ENCODE measurements at places on chromosomes 4 and X.

- no peak for DNase-seq
Measured at GRCh38 chr4:67161311-67161710, 384.0 kb downstream of the CENPC start.

DNA sequence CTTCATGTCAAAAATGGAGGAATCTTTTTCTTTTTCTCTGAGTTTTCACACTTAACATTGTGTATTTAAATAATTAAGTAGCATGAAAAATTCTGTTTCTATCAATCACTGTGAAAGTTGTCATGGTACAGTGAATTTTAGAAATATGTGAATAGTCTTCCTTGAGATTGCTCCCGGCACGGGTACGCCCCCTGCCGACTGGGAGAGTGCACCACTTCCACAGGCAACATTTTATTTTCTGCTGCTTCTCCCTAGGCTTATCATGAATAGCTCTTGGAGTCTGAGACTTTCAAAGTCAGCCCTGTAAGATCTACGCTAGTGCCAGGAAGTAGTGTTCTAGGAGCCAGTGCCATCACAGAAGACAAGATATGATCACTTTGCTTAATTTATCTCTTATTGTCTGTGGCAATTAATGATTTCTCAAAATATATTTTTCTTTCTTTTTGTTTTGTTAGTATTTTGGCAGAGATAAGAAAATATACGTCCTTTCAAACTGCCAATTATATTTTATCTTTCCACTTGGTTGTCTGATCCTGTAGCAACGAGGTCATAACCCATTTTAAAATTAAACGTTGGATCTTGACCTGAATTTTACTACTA, 763.8 kb upstream of the AADAT start:
- DNase-seq = peak; percentile 19

DNA sequence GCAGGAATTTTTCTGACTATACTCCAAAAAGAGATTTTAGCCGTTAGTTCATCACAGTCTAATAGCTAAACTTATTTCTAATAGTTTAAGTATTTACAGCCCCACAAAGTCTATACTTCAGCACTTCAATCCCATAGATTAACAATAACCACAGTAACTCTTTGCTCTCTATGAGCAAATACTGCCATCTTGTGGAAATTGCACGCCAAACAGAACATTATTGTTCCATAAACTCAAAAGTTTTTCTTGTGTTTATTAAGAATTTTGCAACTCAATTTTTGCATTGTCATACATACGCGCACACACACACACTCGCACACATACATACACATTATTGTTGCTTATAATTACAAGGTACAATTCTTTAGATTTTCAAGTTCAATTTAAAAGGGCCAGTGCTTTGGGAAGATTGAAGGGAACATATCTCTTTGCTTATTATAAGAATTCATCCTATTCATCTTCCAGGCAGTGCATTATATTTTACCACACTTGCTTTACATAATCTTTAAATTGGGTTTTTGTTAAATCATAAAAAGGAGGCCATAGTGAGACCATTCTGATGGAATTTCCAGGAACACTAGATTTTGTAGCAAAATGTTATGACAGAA, 63.8 kb upstream of the ATOH1 start:
- no peak for DNase-seq

GRCh38 chr4:7610022-7610670, 175.4 kb upstream of the PSAPL1 start:
- no peak for DNase-seq

DNA sequence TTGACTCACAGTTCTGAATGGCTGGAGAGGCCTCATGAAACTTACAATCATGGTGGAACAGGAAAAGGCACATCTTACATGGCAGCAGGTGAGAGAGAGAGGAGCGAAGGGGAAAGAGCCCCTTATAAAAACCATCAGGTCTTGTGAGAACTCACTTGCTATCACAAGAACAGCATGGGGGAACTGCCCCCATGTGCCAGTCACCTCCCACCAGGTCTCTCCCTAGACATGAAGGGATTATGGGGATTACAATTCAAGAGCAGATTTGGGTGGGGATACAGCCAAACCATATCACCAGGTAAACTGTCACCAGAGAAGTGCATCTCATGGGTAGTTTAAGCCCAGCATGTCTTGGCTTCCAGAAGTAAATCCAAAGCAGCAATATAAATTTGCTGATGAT, 7.5 kb upstream of the SMARCA5 start:
- DNase-seq = no peak

DNA sequence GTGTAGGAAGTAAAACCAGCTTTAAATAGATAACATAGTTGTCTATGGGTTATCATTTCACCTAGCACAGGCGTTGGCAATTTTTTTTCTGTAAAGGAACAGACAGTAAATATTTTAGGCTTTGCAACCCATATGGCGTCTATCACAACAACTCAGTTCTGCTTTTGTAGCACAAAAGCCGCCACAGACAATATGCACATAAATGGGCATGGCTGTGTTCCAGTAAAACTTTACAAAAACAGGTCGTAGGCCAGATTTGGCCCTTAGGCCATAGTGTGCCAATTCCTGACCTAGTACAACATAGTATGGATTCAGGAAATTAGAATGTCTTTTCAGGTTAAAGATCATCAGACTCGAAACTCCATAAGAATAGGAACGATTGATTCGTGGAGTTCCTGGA, 265.3 kb upstream of the GK2 start:
- DNase-seq = no peak

GRCh38 chr4:87014284-87014782, 79.5 kb downstream of the AFF1 start:
- DNase-seq = no peak

DNA sequence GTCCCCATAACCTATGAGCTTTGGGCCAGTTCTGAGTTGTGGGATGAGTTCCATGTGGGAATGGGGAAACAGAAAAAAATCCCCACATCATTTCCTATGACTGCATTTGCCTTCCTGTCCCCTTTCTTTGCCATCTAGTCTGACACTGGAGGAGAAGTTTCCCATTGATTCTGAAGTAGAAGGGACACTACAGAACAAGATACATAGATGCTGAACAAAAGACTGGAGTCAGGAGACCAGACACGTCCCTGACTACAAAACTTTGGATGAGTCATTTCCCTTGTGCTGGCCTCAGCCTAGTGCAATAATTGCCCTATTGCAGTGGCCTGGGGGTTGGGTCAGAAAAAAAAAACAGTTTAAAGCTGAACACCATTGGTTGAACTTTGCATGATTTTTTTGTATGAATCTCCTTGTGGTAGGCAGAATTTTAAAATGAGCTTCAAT, 22.1 kb downstream of the BEX3 start:
- DNase-seq = no peak

DNA sequence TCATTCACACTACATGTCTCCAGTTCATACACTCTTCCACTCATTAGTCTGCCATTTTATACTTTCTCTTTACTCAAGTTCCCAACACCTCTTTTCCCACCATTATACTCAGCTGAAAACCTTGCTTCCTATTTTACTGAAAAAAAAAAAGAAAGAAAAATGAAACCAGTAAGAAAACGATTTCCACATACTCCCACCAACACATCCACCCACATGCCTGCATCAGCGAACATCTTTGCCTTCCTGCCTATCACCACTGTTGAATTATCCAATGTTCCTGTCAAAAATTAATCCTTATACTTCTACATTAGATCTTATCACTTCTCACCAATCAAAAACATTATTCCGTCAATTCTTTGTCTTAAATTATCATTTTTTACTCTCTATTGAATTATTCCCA, 188.1 kb upstream of the FAM241A start:
- DNase-seq = no peak

- DNase-seq = no peak
Measured at GRCh38 chr4:85005865-85006377, 39.4 kb upstream of the WDFY3 start.

GRCh38 chrX:19698122-19698521, 182.8 kb upstream of the MAP3K15 start:
- DNase-seq = no peak

DNA sequence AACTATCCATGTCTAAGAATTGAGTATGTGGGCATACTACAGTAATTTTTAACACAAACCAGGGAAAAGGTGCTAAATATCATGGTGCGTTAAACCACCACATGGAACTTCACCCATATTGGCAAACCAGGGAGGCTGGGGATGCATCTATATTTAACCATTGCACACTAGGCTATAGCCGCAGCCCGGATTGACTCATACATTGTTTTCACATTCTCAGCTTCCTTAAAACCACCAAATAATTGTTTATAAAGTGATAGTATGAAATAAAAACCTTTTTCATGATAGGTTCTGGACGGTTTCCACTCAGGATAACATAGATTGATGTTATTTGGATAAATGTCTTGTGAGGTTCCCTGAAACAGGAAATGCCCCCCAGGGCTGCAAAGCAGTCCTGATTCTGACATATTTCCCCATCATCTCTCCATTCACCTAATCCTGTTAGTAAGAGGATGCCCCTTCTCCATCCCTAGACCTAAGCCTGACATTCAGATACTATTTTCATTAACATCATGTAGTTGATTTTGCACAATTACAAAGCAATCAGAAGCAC, 7.9 kb downstream of the COL25A1 start:
- DNase-seq = no peak

DNA sequence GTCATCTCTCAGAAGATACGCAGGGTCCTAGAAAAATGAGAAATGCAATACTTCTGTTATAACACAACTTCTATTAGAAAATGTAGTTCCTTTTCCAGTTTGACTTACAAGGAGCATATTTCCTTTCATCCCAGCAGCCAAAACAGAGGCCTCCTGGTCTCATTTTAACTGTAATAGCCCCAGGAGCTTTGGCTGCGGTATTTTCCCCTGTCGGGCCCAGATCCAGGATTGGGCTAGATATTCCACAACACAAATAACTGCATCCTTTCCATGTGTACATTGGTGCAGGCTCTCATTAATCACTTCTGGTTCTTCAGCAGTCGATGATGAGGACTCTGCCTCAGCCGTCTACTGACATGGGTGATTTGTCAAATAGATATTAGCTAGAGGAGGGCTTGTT, 166.1 kb downstream of the TENM3 start:
- DNase-seq = no peak

- no peak for DNase-seq
Measured at GRCh38 chr4:8236920-8237195, 32.7 kb upstream of the HTRA3 start.

- DNase-seq = no peak
Measured at GRCh38 chr4:138235419-138235952, 6.7 kb downstream of the SLC7A11 start.

DNA sequence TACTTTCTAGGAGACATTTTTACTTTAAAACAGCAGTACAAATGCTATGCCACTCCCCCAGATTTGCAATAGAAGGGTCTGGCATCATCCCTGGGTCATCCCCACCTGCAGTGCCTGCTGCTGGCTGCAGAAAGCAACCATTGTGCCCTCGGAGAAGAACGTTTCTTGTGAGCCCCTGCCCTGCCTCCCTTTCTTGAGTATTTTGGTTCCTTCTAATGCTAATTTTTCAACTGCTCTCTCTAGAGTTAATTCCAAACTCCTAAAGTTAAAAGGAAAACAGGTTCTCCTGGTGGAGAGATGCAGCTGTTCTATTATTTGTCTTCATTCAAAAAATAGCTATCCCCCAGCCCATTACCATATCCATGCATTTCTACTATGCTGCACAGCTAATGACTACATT, 107.1 kb downstream of the IDS start:
- no peak for DNase-seq

DNA sequence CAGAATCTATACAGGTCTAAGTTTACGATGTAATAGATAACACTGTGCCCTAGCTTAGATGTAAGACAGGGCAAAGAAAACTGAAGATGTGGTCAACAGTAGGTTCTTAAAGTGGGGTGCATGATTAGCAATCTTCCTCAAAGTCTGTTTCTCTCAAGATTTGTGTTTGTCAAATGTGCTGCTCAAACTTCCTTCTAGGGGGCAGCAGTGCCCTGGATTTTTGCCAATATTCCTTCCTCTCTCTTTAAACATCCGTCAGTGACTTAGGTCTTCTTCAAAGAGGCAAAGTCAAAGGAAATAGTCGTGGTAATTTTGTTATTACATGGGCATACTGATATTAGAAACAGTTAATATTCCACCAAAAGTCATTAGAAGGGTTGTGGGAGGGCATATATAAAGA, 4.2 kb upstream of the PDHA2 start:
- DNase-seq = no peak

GRCh38 chr4:128381748-128382559, 94.3 kb upstream of the PGRMC2 start:
- no peak for DNase-seq

DNA sequence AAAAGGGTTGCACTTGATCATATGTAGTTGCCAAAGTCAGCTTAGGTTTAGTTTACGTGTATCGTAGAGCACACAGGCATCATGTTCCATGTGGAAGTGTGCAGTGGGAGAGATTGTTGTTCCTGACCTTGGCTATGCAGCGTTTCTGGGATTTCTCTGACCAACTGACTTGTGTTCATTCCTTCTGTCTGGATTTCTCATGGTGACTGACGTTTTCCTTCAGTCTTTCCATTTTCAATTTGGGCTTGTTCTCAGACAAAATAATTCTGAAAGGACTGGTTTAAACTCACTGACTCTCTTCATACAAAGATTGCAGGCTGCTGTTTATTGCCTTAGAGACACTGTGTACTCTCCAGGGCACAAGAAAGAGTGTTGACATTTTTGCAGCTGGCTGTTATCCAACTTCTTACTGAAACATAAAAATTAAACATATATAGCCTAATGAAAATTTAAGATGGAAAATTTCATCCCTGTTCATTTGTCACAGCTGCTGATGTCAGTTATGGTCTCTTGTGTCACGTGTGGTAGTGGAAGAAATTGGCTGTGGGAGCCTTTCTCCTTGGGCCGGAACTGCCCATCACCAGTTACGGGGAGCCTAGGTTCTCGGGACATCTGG, 95.4 kb downstream of the TNIP2 start:
- DNase-seq = no peak

DNA sequence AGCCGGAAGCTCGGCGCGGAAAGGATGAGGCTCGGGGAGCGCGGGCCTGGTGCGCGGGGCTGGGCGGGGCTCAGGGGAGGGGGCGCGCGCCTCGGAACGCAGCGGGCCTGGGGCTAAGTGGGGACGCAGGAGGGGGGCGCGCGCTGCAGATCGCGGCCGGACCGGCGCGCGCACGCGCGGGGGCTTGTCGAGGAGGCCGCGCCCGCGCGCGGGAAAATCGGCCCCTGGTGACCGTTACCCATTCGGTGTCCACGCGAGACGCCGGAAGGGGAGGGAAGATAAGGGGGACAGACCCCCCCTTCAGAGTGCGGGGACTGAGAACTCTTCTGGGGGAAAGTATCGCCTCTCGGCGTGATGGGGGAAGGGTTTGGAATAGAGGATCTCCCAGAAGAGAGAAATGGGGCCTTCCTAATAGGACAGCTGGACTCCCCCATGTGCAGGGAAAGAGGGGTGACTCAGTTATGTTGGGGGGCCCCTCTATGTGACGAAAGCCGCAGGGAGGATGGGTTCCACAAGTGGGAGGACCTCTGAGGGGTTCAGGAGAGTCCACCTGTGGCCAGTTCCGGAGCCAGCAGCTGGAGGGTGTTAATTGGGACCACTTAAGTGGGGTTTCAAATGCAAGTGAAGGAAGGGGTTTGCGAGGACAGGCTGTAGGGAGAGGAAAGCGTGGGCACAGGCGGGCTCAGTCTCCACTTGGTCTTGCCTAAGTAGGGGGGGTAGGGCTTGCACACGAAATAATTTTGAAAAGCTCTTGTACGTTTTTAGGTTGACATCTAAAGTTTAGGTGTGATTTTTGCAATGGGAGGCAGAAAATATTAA, 584 bp downstream of the SUV39H1 start:
- no peak for DNase-seq

- no peak for DNase-seq
Measured at GRCh38 chrX:134650701-134651100, 7.6 kb downstream of the PLAC1 start.

- DNase-seq = no peak
Measured at GRCh38 chr4:114149-114548, 10.2 kb upstream of the ZNF718 start.

GRCh38 chr4:162046135-162046534, 117.7 kb downstream of the FSTL5 start:
- DNase-seq = no peak

Measured in D721Med (cell line).